Activated CD4-positive, CD25-positive, alpha-beta regulatory T cell (primary cell): ENCODE measurements at places on chromosomes 2 and 18.

DNA sequence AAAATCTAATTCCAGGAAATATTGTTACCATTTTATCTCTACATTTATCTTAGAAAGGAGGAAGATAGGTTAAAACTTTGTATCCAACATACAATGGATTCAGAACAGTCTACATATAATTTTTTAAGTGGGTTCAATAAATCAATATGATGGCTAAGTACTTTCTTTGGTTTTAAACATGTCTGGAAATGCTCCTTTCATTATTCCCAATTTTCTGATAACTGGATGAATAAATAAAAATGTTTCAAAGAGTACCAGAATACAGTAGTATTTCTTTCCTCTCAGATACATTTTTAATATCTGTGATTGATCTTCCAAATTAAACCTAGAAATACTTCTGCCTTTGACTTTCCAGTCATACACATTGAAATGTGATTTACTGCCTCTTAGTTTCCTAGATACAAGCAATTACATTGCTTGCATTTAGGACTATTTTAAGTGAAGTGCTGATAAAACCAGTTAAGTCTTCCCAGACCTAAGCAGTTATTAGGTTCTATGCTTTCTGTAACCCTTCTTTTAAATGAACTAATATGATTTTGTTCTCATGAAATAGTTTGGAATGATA is 283.5 kb downstream of the CCDC178 start:
- DNase-seq, result no peak

DNA sequence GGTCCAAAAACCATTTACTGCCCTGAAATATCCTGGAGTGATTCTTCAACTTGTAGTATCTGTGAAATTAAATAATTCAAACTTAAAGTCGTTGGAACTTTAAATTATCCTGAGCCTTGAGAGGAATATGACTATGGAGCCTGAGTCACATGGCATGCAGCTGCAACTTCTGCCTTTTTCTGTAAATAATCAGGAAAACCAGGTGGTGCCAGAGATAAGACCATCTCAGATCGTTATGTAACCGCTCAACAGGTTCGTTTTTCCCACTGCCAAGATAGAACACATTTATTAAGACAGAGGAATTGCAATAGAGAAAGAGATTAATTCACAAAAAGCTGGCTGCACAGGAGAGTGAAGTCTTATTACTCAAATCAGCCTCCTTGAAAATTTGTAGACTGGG is 876.5 kb downstream of the SUCLG1 start:
- DNase-seq, result no peak

- DNase-seq, result no peak
Measured at GRCh38 chr2:218569661-218570500, 1.2 kb downstream of the CNOT9 start.

- no peak for DNase-seq
Measured at GRCh38 chr2:226845386-226846116, 9.7 kb downstream of the RHBDD1 start.

- no peak for DNase-seq
Measured at GRCh38 chr2:37090019-37090477, 5.7 kb downstream of the GPATCH11 start.

DNA sequence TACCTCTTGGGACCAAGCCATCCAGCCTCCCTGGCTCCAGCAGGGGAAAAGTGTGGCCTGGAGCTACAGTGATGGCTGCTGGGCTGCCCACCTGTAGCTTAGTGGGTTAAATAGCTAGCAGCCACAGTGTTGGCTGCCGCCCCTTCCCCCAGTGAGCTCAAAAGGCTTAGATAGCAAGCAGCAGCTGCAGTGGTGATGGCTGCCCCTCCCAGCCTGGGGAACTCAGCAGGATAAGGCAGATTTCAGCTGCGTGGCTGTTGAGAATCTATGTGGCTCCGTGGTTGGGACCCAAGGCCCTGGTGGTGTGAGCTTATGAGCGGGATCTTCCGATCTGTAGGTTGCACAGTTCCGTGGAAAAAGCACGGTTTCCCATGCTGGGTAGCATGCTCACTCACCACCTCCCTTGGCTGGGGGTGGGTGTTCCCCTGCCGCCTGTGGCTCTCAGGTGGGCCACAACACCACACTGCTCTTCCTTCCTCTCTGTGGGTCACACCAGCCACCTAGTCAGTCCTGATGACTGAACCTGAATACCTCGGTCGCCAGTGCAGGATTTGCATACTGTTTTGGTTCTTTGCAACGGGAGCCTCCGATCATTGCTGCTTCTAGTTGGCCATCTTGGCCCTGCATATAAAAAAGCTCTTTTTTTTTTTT is 946.5 kb upstream of the FAM98A start:
- DNase-seq, result no peak

GRCh38 chr18:74531043-74531442 is 3.3 kb upstream of the CNDP1 start:
- no peak for DNase-seq

DNA sequence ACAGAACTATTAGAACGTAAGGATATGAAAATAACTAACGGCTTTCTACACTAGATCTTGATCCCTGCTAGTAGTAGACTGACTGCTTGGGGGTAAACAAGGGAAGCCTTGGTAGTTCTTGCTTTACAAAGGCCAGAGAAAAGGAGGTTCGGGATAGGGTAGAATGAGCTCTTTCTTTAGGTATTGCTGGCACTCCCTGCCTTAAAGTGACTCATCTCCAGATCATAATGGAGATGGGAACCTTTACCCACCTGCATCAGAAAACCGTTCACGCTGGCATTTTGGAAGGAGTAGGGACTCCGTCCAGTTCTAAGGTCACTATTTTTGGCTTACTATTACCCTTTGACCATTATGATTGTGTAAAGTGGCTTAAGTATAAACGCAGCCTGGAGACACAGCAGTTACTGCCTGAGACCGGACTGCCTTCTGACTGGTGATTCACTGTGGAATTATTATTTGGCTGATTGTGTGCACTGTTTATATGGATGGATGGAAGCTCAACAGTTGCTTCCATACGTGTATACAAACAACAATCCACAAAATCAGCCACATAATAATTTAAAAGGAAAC is 482.5 kb downstream of the STK39 start:
- DNase-seq, result no peak

GRCh38 chr2:96100893-96101304 is 15.5 kb downstream of the ADRA2B start:
- DNase-seq, result no peak

DNA sequence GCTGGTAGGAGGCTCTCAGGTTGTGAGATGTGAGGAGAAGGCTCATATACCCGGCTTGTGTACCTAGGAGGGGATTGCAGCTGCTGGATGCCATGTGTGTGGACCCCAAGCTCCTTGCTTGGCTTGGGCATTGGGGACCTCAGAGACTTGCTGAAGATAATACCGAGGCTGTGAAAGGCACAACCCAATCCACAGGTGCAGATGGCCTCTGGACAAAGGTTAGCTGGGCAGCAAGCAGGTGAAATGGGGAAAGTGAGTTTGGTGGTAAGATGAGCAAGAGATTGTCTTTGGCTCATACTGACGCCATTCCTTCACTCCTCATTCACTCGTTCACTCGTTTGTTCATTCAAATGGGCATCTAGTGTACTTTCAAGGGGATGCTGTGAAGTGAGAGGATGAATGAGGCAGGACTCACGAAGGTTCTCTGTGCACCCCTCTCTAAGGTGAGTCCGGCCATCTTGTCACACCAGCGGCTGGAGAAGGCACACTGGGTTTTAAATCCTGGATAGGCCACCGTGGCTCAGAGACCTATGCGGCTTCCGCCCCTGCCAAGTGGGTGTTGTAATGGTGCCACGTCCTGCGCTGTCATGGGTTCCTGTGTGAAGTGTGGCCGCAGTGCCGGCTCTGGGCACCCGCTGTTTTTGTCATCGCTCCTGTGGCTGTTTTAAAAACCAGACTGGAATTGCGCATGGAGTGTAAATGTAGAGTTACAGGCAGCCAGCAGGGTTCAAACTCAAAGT is 13.7 kb downstream of the FBLN7 start:
- no peak for DNase-seq

DNA sequence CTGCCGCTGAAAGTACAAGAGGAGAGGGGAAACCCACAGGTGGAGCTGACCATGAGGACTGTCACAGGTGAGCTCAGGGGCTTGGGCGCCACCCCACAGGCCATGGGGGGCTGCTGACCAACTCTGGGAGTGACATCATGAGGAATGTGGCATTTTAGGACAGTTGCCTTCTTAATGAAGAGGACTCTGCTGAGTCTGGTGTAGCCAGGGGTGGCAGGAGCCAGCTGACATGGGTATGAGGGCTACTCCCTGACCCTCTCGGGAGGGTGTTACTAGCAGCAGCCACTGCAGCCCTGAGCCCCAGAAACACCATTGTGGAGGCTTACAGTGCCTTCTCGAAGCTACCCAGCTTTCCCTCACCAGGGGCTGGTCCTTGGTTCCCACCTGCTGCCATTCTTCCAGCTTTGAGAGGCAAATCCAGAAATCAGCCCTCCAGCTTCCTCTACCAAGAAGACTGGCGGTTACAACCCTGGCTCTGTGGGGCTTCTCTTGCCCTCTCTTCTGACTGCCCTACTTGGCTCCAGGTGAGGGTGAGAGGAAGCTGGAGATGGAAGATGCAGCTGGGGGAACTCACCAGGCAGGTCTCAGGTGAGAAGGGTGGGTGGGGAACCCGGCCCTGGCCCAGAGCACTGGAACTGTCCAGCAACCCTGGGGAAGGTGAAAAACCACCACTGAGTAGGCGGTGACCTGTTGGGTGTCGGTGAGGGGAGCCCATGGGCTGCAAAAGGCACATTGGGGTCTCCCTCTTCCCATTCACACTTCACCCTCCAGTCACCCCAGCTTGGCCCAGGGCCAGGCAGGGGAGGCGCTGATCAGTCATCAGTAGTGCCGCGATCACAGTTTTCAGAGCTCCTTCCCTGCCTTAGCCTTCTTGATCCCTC is 98.5 kb downstream of the MCFD2 start:
- no peak for DNase-seq

DNA sequence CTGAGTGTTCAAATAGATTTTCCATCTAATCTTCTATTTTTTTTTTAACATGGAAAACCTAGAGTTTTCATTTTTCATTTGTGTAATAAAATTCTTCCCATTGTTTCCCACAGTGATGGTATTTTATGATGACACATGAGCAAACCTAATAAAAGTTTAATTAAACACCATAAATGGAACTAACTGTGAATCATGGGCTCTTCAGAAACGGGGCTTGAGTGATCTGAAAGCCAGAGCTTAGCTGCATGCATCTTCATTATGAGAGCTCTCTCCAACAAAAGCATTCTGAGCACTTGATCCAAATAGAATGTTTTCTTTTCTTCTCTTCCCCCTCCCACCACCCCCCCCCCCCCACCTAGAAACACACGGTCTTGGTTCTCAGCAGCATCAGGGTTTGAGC is 82.1 kb upstream of the REV1 start:
- DNase-seq, result no peak

DNA sequence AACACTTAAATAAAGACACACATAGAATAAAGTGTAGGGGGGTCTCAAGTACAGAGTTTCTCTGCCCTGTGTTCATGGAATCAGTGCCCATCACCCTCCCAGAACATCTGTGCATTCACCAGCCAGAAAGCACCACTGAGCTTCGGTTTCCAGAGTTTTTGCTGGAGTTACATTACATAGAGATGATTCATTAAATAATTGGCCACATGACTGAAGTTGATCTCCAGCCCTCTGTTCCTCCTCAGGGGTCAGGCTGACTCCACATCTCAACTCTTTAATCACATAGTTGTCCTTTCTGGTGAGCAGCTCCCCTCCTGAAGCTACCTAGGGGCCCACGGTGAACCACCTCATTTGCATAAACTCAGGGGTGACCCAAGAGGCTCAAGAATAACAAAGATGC is 129.8 kb downstream of the METTL4 start:
- no peak for DNase-seq

DNA sequence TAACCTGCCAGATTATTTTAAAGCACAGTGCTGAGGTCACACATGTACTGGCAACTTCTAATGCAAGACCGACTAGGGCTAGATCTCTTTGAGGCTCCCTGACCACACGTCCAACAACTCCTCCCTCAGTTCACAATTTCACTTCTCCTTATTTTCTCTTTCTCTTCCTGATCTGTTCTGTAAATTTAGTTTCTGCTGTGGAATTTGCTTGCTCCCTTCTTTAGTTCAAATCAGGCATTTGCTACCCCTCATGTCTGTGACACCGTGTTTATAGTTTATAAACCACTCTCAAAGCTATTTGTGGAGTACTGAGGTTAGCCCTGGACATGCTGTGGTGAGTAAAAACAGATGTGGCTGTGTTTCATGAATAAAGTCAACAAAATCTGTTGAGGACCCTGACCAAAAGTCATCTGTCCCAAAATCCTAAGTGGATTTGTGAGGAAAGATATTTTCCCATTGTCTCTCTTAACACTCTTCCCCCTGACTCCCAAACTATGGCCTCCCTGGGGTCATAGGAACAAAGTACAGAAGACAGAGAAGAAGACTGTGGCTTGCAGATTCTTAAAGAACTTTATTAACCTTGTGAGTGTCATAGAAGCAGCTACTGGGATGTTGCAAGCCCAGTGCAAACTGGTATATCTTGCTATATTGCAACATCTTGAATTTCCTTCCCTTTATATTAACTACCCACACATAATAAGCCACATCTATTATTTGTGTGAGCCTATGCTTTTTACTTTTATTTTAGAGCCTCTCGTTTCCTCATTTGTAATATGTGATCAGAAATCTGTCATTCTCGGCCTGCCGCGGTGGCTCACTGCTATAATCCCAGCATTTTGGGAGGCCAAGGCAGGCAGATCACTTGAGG is 3.5 kb upstream of the NAGK start:
- DNase-seq, result no peak

GRCh38 chr2:33726415-33726814 is 127.3 kb upstream of the FAM98A start:
- DNase-seq, result no peak

GRCh38 chr2:136136931-136137330 is 19.0 kb upstream of the CXCR4 start:
- DNase-seq, result no peak

GRCh38 chr2:213995400-213996105 is 415.3 kb upstream of the VWC2L start:
- DNase-seq, result no peak

DNA sequence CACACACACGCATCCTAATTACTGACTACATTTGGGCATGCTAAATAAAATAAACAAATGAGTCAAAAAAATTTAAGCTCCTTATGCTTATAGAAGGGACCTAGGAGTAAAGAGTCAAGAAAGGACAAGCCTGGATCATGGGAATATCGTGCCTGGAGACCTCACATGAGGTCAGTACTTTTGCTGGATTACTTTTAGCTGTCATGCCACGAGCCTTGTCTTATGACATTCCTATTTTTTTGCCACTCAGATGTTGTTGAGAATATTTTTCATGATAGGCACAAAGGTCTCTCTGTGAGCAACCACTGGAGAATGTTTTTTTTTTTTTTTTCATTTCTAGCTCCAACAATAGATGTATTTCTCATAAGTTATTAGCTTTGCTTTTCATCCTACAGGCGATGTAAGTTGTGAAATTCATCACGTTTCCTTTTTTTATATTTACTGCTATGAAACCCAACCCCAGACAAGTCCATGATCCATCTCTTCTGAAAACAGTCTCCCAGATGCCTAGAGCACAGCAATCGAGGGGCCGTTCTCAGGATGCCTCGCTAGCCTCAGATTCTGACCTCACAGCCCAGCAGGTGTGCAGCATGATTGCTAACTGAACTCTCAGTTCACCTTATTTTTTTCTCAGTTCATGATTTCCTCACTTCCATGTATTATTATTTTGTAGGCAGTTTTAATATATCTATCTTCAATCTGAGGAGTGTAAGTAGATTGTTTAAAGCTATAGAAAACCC is 464.5 kb downstream of the IRS1 start:
- DNase-seq, result no peak
